ENCODE measurements at places on chromosomes 7 and 10.
A peak's percentile ranks its signal among the peaks of the same experiment; 100 is the strongest.

DNA sequence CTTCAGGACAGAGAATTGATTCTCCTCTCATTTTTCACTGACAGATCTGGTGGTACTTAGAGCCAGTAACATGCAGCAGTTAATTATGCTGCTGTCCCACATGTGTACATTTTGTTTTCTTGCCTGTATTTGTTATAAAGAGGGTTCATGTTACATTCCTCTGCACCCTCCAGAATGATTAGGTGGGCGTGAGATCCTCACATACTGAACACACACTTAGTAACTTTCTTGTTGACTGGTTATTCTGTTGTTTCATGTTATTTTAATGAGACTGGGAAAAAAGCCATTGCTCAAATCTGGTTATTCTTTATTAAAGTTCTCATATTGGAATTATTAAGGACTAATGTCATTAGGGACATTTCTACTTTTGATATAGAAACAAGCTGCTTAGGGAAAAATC, 409.1 kb downstream of the SDK1 start:
- DNase-seq: no peak

DNA sequence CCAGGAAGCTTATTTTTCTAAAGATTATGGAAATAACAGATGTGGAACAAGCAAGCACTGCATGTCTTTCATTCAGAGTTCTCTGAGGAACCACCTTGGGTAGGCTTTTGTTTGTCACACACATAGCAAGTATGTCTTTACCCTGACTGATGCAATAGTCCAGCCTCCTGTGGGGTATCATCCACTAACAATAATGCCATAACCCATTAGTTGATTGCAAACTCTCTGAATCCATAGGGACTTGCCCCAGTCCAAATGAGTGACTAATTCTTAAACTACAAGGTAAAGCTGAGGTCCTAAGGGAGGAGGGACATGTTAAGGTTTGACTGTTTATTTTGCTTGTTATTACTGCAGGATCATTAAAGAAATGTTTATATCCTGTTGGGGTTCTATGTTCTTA, 151.4 kb upstream of the PRPS1L1 start:
- no peak for DNase-seq

GRCh38 chr10:127850944-127851343, 41.8 kb downstream of the CLRN3 start:
- no peak for DNase-seq

- DNase-seq: no peak
Observed at GRCh38 chr7:37945336-37945735, 24.9 kb downstream of the EPDR1 start.

GRCh38 chr7:149625340-149625946, 127.8 kb upstream of the ZNF746 start:
- DNase-seq: peak; percentile 35

GRCh38 chr7:79714081-79714480, 260.6 kb upstream of the MAGI2 start:
- no peak for DNase-seq

GRCh38 chr10:49751636-49752510, 10.2 kb downstream of the OGDHL start:
- DNase-seq: no peak

- no peak for DNase-seq
Observed at GRCh38 chr10:91197127-91197526, 23.3 kb upstream of the PCGF5 start.

- DNase-seq: no peak
Observed at GRCh38 chr10:1504940-1505339, 232.4 kb downstream of the ADARB2 start.

GRCh38 chr10:100746784-100747455, 1.5 kb downstream of the PAX2 start:
- no peak for DNase-seq

- DNase-seq: no peak
Observed at GRCh38 chr7:108395426-108395825, 60.8 kb downstream of the NRCAM start.
